ENCODE measurements at places on chromosomes 3 and 15. TPM values are rescaled to one million over a fixed set of nuclear protein-coding genes. Genes with fewer than 3 reads are reported as not detected.

The GCSAM gene
- not detected for total RNA-seq

The NPAP1 gene
- total RNA-seq = 0.65 TPM

The GUCA1C gene
- not detected for total RNA-seq

DNA sequence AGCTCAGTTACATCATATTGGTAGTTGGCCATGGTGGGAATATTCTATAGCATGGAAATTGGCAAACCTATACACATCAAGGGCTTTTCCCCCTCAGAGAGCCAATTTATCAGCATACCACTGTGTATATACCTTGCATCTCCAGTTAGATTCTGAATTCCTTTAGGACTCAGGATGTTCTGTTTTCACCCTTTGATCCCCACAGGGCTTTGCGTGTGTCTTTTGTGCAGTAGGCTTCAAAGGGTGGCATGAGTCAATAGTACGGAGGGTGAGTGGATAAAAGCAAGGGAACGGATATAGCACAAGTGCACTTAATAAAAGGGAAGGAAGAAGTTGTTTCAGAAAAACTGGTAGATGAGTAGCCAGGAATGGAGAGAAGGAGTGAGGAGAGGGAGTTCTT is 99.2 kb upstream of the RGMA start:
- H3K36me3 ChIP-seq = no peaks in the 10 kb centered on the region
- H3K27me3 ChIP-seq = peaks cover 46% of the 10 kb centered on the region
- DNase-seq = no peak
- H3K4me1 ChIP-seq = no peaks in the 10 kb centered on the region
- no peak overlapping the region for H3K4me3 ChIP-seq

- H3K27ac ChIP-seq = no peak overlapping the region
- no peaks in the 10 kb centered on the region for H3K36me3 ChIP-seq
Observed at GRCh38 chr15:93121107-93121506, 32.1 kb upstream of the RGMA start.

GRCh38 chr3:46926447-46926846 is 48.9 kb downstream of the PTH1R start:
- peaks cover 19% of the 10 kb centered on the region for H3K36me3 ChIP-seq
- H3K4me1 ChIP-seq = peaks cover 10% of the 10 kb centered on the region
- H3K27ac ChIP-seq = peak overlapping the region; percentile 74
- no peak overlapping the region for H3K4me3 ChIP-seq

- H3K36me3 ChIP-seq = no peaks in the 10 kb centered on the region
- peak overlapping the region; percentile 49 for H3K27ac ChIP-seq
Observed at GRCh38 chr15:90160781-90161727, 40.1 kb upstream of the SEMA4B start.

DNA sequence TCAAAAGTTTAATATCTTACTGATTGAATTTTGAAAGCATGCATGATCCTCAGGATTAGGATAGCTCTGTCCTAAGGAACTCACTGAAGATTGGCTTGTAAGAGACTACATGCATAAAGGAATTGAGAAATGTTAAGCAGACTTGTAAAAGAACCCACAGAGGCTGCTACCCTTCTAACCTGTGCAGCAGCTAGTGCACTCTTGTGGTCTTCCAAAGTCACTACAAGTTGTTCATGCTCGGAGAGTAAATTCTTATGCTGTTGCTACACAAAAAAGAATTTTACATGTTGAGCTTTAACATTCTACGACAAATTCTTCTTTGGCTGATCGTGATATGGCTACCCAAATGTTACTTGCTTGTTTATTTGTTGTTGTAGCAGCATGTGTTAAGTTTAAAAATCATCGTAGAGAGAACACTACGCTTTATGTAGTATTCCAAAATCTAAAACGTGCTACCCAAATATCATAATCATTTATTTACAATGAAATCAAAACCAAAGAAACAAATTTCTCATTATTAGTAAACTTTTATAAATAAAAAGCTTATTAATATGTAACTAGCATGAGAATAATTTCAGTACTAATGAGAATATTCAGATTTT is 55.0 kb downstream of the GOLIM4 start:
- no peaks in the 10 kb centered on the region for H3K27me3 ChIP-seq
- no peak overlapping the region for H3K4me3 ChIP-seq
- H3K36me3 ChIP-seq = peaks cover 19% of the 10 kb centered on the region
- no peak overlapping the region for H3K27ac ChIP-seq
- DNase-seq = no peak
- peaks cover 2% of the 10 kb centered on the region for H3K4me1 ChIP-seq

DNA sequence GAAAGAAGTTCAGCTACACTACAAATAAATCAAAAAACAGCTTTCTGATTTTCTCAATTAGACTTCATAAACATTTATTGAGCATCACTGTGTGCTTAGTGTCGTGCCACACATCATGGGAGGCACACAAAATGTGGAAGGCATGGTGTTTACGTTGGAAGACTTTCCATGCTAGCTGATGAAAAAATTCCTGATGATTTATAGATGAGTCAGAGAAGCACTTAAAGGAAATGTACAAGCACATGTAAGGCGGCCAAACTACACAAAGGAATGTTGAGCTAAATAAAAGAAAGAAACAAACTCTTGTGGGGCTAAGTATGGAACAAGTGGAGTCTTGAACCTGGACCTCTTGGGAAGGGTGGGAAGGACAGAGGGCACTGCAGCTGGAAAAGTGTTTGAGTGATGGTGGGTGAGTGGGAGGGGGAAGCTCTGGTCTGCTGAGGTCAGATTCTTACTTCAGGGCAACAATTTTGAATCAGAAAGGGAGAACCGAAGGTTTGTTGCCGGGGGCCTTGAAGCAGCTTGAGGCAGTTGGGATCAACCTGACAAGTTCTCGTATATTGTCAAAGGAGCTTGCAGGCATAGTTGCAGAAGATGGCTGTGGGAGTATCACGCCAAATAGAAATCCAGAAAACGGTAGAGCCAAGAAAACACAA is 66.9 kb downstream of the FOXB1 start:
- H3K27ac ChIP-seq = no peak overlapping the region
- H3K4me3 ChIP-seq = no peak overlapping the region
- peaks cover 6% of the 10 kb centered on the region for H3K4me1 ChIP-seq
- no peak for DNase-seq
- peaks cover 19% of the 10 kb centered on the region for H3K27me3 ChIP-seq

DNA sequence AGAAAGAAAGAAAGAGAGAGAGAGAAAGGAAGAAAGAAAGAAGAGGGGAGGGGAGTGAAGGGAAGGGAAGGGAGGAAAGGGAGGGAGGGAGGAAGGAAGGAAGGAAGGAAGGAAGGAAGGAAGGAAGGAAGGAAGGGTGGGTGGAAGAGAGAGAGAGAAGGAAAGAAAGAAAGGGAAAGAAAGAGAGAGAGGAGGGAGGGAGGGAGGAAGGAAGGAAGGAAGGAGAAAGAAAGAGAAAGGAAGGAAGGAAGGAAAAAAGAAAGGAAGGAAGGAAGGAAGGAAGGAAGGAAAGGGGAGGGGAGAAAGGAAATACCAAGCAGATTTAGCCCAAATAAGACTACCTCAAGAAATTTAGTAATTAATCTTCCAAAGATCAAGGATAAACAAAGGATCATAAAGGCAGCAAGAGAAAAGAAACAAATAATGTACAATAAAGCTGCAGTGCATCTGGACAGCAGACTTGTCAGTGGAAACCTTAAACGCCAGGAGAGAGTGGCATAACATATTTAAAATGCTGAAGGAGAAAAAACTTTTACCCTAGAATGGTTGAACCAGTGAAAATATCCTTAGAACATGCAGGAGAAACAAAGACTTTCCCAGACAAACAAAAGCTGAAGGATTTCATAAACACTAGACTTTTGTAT is 427.6 kb downstream of the TBL1XR1 start:
- H3K27ac ChIP-seq = no peak overlapping the region
- no peaks in the 10 kb centered on the region for H3K27me3 ChIP-seq
- H3K4me1 ChIP-seq = no peaks in the 10 kb centered on the region
- H3K36me3 ChIP-seq = peaks cover 15% of the 10 kb centered on the region

- H3K4me1 ChIP-seq = no peaks in the 10 kb centered on the region
- H3K27ac ChIP-seq = no peak overlapping the region
- H3K27me3 ChIP-seq = no peaks in the 10 kb centered on the region
Observed at GRCh38 chr3:159627229-159627628, 361.4 kb upstream of the IL12A start.

DNA sequence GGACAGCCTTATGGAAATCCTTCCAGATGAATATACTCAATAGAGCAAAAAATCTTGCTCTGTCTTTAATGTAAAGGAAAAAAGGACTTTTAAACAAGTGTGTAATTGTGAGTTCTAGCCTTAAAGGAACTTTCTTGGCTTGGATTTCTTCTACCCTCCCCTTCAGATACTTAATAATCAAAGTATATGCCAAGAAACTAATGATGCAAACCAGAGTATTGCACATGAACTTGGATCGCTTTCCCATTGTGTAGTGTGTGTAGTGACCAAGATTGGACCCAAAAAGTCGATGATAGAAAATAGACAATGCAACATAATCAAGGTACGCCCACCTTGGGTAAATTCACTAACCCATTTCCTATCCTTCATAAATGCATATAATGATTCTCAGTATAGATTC is 123.8 kb downstream of the TIGIT start:
- no peaks in the 10 kb centered on the region for H3K27me3 ChIP-seq
- peaks cover 3% of the 10 kb centered on the region for H3K4me1 ChIP-seq
- no peak for DNase-seq
- H3K27ac ChIP-seq = no peak overlapping the region
- H3K4me3 ChIP-seq = no peak overlapping the region

- H3K4me3 ChIP-seq = no peak overlapping the region
- H3K27me3 ChIP-seq = no peaks in the 10 kb centered on the region
- H3K36me3 ChIP-seq = no peaks in the 10 kb centered on the region
- DNase-seq = no peak
- peaks cover 3% of the 10 kb centered on the region for H3K4me1 ChIP-seq
Observed at GRCh38 chr3:17431484-17432045, 310.9 kb downstream of the TBC1D5 start.

GRCh38 chr15:98996624-98997023 is 11.0 kb downstream of the PGPEP1L start:
- H3K36me3 ChIP-seq = no peaks in the 10 kb centered on the region
- H3K27ac ChIP-seq = no peak overlapping the region
- no peaks in the 10 kb centered on the region for H3K4me1 ChIP-seq
- H3K27me3 ChIP-seq = no peaks in the 10 kb centered on the region

All from progenitor cell of endocrine pancreas (in vitro differentiated cells).